ENCODE measurements at places on chromosomes 7 and 10.

GRCh38 chr7:41773756-41774155 lies 70.9 kb upstream of the INHBA start:
- no peak for DNase-seq

DNA sequence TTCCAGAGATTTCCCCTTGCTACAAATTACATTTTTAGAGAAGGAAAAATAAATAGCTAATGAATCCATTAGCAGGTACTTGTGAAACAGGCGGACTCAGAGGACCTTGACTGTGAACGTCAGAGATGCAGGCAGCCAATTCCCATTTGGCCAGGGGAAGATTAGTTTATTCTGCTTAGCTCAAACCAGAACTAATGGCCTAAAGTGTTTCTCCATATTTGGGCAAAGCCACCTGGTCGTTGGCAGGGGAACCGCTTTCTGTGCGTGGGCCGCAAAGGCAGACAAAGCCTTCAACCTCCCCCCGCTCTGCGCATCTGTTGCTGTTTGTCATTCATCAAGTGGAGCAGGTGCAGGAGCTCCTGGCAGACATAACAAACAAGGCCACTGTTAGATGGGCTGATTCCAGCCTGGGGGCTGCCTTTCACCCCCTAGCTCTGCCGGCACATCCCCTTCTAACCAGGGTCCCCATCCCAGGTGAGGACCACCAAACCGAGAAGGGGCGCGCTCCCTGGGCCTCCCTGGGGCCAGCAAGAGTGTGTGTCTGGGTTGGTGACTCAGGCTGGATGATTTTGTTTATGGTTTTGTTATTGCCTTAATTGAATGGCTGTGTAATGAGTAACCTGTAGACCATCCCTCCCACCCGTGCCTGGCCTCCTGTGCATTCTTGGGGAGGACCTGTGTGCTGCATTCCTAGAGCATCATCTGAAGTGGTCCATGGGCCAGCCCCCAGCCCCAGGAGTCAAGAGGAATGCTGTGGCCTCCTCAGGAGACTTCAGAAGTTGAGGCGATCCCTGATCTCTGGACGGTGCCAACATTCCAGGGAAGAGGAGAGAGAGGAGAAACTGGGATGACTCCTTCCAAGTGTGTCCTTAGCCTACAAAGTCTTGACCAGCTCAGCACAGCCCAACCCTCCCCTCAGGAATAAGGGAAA lies 14.5 kb upstream of the CPA1 start:
- DNase-seq: no peak

DNA sequence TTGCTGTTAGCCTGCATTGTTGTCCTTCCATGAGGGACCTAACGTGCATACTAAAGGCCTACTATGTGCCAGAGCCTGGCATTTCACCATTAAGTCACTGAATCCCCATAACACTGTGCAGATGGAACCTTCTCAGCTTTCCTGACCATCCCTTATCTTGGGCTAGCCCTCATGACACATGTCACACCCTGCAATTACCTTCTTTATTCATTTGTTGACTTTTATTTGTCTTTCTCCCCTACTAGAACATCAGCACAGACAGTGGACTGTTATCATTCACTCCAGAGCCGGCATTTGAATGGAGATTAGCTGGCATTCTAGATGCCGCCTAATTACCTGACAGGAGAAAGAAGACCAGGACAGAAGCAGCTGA lies 471.1 kb upstream of the GALNT17 start:
- DNase-seq: no peak

GRCh38 chr10:127293640-127294039 lies 97.2 kb upstream of the INSYN2A start:
- DNase-seq: no peak

DNA sequence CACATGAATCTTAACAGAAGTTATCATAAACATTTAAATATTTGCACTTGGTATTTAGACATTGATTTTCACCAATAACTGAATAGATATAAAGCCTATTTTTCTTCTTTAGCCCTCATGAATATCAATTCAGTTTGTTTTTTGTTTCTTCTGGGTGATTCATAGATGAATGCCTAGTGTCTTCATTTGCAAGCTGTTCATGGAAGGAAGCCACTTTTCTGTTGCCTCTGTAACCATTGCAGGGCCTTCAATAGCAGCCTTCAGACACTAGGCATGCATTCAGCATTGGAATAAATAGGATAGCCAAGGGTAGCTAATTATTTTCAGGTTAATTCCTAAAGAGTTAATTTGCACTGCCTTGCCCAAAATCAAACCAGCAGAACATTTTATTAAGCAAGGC lies 375.3 kb downstream of the DPP6 start:
- DNase-seq: no peak

DNA sequence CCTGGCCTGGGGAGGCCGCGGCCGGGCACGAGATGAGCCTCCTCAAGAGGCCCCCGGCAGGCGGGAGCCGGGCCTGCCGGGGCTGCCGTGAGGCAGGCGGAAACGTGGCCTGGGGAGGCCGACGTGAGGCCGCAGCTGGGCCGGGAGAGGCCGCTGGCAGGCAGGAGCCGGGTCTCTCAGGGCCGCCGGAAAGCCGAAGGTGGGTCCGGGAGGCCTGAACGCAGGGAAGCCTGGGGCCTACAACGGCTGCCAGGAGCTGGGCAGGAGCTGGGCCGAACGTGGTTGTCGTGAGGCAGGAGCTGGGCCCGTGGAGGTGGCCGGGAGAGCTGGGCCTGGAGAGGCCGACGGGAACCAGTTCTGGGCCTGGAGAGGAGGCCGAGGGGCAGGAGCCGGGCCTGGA lies 171.9 kb downstream of the TPST1 start:
- DNase-seq: no peak

- DNase-seq: no peak
Measured at GRCh38 chr7:30726296-30727006, 25.5 kb upstream of the INMT start.

DNA sequence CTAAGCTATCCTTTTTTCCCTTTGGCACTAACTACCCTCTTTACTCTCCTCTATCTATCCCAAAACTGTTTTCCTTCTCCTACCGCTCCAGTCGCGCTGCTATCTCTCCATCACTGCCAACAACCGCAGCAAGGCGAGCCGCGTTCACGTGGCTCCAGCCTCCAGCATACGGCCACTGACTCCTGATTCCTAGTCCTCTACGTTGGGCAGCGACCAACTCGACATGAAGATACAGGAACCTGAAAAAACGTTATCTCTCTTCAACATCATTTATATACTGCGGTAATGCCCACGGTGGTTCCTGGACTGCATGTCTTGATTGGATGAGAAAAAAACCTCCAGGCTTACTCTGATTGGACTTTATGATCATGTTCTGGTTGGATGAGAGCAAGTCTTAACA lies 129.5 kb downstream of the ZNF716 start:
- no peak for DNase-seq

- no peak for DNase-seq
Measured at GRCh38 chr10:101778151-101778780, 2.4 kb upstream of the FGF8 start.

DNA sequence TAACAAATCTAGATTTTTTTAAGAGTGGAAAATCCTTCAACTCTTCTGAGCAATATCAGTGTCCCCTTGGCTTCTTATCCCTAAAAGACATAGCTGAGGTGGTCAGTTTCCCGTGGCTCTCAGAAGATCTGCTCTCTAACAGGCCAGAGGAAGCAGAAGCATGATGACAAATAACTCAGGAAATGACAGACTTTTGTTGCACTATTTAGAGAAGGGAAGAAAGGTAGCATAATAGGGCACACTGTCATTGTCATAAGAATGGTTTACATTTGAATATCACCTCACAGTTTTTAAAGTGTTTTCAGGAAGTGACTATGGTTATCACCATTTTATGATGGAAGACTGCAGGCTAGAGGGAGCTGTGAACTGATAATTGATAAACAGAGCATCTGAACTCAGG lies 33.6 kb upstream of the RAPGEF5 start:
- DNase-seq: no peak

DNA sequence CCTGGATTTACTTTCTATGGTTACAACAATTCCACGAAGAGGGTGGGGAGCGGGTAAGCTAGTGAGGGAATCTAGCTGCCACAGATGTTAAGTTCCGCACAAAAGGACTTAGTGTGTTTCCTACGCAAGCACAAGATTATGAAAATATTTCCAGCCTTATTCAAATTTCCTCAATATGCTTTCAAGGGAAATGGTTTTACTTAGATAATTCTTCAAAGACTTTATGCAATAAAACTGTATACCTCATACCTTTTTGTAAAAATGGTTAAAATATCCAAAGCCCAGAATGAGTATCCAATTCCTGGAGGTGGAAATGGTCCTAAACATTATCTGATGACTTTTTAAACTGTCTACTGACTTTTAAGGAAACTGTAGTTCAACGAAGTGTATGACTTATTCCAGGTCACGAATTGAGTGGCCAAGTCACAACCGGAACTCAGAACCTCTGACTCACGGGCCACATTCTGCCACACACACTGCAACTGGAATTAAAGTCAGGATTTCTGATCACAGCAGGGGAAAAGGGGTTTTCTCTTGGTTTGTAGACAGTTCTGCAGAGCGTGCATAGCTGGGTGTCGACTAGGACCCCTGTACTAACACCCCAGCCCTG lies 20.2 kb upstream of the INSIG1 start:
- no peak for DNase-seq

DNA sequence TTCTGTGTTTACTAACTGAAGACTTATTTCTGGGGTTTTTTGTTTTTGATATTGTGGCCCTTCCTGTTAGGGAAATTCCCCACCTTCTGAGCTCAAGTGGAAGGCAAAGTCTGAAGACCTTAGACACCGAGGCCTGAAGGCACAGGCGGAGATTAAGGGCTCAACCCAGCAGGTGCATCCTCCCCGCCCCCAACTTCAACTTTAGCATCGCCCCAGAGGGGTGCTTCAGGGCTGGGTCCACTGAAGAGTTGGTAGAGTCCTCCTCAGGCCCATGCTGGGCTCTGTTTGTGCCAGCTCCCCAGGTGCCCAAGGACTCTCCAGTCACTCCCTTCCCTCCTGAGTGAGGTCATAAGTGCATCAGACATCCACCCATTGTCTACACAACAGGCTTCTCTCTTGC lies 9.4 kb upstream of the PPIA start:
- DNase-seq: no peak

GRCh38 chr7:92794391-92794790 lies 42.0 kb downstream of the CDK6 start:
- no peak for DNase-seq

DNA sequence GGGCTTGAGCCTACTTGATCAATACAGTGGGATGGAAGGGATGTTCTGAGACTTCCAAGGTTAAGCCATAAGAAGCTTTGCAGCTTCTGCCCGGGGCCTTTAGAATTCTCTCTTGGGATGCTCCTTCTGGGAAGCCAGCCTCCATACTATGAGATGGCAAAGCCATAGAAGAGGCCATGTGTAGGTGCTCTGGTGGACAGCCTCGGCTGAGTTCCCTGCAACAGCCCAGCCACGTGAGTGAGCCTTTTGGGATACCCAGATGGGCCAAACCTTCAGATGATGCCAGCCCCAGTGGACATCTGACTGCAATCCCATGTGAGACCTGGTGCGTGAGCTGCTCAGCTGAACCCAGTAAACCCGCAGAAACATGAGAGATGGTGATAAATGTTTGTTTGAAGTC lies 370.6 kb downstream of the RPS24 start:
- DNase-seq: no peak

GRCh38 chr7:27997188-27997707 lies 183.3 kb downstream of the JAZF1 start:
- DNase-seq: no peak

DNA sequence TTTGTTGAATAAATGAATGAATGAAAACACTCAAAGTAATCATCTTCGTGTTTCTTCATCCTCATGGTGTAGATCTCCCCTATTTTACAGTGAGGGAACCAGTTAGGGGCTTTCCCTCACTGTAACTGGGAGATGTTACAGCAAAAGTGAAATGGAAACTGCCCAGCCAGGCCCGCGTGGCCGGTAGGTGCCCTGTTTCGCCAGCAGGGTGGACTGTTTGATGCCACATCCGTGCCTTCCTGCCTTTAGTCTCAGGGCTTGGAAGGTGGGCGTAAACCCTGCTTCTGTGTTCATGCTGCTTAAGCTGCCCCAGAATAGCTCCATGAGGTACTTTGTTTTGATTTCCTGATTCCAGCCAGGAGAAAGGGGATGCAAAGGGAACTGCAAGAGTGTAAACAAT lies 268.8 kb downstream of the PLXNA4 start:
- DNase-seq: no peak
